Muscle of leg (tissue), 16 donors: ENCODE measurements at places on chromosomes 3 and 15. TPM values are rescaled to one million over a fixed set of nuclear protein-coding genes. Genes with fewer than 3 reads are reported as not detected.

GRCh38 chr3:3836845-3837244 lies 37.6 kb downstream of the LRRN1 start:
- no peak overlapping the region for H3K27ac ChIP-seq
- no peaks in the 10 kb centered on the region for H3K27me3 ChIP-seq
- H3K36me3 ChIP-seq: peaks cover 3% of the 10 kb centered on the region
- no peaks in the 10 kb centered on the region for H3K4me1 ChIP-seq
- no peak overlapping the region for H3K4me3 ChIP-seq
- no peak for DNase-seq

- no peak overlapping the region for H3K4me3 ChIP-seq
- peak overlapping the region; percentile 92 for H3K27ac ChIP-seq
- H3K27me3 ChIP-seq: no peaks in the 10 kb centered on the region
- peaks cover 31% of the 10 kb centered on the region for H3K4me1 ChIP-seq
- H3K36me3 ChIP-seq: no peaks in the 10 kb centered on the region
Observed at GRCh38 chr3:14852058-14852594, 33.4 kb downstream of the FGD5 start.

DNA sequence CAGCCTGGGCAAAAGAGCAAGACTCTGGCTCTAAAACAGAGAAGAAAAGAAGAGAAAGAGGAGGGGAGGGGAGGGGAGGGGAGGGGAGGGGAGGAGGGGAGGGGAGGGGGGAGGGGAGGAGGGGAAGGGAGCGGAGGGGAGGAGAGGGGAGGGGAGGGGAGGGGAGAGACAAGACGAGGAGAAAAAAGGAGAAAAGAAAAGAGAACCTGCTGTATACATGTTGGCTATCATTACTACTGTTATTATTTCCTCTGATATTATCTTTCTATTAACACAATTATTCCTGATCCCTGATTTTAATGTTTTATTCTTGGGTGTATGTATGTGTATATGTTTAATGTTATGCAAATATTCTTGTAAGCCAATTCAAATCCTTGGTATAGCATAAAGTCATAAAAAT lies 46.9 kb downstream of the PLD1 start:
- H3K27ac ChIP-seq: no peak overlapping the region
- H3K4me3 ChIP-seq: no peak overlapping the region
- no peak for DNase-seq
- H3K36me3 ChIP-seq: peaks cover 2% of the 10 kb centered on the region

Gene GPR171
- 0.04 TPM for total RNA-seq

DNA sequence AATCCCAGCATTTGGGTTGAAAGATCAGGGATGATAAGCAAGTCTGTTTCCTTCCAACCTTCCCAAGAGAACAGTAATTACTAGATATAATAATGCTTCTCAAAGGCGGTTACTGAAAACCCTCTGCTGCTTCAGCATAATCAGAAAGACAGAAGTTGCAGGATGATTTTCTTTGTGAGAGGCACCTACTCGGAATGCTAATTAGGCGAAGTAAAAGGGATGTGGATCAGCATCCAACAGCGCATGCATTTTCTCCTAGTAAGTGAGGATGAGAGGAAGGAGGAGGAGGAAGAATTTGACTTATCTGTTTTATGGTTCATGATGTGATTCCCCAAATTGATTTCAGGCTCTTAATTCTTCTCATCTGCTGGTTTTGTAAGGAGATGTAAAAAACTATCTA lies 118.0 kb downstream of the CACNA2D3 start:
- no peak overlapping the region for H3K4me3 ChIP-seq
- H3K27ac ChIP-seq: no peak overlapping the region
- no peaks in the 10 kb centered on the region for H3K36me3 ChIP-seq

- no peak overlapping the region for H3K4me3 ChIP-seq
- H3K27me3 ChIP-seq: peaks cover 3% of the 10 kb centered on the region
- H3K27ac ChIP-seq: no peak overlapping the region
- no peaks in the 10 kb centered on the region for H3K36me3 ChIP-seq
- no peaks in the 10 kb centered on the region for H3K4me1 ChIP-seq
Observed at GRCh38 chr15:79193103-79193502, 89.4 kb upstream of the ANKRD34C start.

Gene BBX
- total RNA-seq: 51.3 TPM

Gene C2CD4A
- under 0.01 TPM for total RNA-seq

- no peak for DNase-seq
- H3K4me1 ChIP-seq: peaks cover 14% of the 10 kb centered on the region
- H3K27ac ChIP-seq: no peak overlapping the region
- no peak overlapping the region for H3K4me3 ChIP-seq
- H3K36me3 ChIP-seq: no peaks in the 10 kb centered on the region
- H3K27me3 ChIP-seq: peaks cover 22% of the 10 kb centered on the region
Observed at GRCh38 chr3:194572944-194573491, 60.2 kb downstream of the TMEM44 start.

Gene GOLGA8J
- 0.09 TPM for total RNA-seq

DNA sequence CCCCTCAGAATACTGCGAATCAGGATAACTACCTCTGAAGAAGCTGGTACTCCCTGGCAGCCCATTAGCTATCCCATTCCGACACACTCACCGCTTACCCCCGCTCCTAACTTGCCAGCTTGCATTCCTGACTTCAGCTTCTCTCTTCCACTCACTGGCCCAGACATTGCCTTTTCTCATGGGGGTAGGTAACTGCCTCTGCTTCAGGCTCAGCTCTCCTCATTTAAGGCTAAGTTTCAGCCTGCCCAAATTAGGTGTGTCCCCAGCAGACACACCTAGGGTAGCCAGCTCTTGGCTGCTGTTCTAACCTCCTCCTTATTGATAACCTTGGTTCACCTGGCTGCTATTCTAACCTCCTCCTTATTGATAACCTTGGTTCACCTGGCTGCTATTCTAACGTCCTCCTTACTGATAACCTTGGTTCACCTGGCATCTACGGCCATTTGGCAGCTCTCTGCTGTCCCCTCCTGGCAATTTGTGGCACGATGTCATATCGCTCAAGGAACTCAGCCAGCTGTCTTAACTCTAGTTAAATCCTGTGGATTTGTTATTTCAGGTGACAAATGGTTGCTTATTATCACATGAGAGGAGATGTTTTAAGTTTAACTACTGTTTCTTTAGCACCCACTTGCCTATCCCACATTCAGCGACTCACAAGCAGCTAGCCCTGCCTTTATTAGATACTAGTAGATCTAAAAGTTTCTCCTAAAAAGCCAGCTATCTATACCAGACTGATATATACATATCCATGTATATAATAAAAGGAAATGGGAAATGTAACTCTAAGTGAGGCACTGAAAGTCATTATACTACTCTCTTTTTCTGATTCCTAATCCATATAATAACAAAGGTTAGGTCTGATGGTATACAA lies 106.5 kb upstream of the ACP3 start:
- no peaks in the 10 kb centered on the region for H3K4me1 ChIP-seq
- no peaks in the 10 kb centered on the region for H3K27me3 ChIP-seq
- DNase-seq: no peak
- H3K36me3 ChIP-seq: no peaks in the 10 kb centered on the region

- no peak for DNase-seq
- peak overlapping the region; percentile 85 for H3K27ac ChIP-seq
- peaks cover 61% of the 10 kb centered on the region for H3K4me1 ChIP-seq
- H3K27me3 ChIP-seq: no peaks in the 10 kb centered on the region
- no peaks in the 10 kb centered on the region for H3K36me3 ChIP-seq
- H3K4me3 ChIP-seq: no peak overlapping the region
Observed at GRCh38 chr15:48391950-48392349, 60.7 kb downstream of the DUT start.

- peak; percentile 33 for DNase-seq
- H3K27me3 ChIP-seq: no peaks in the 10 kb centered on the region
- H3K4me1 ChIP-seq: no peaks in the 10 kb centered on the region
- no peaks in the 10 kb centered on the region for H3K36me3 ChIP-seq
- no peak overlapping the region for H3K4me3 ChIP-seq
Observed at GRCh38 chr3:70273492-70273891, 38.9 kb downstream of the MDFIC2 start.

DNA sequence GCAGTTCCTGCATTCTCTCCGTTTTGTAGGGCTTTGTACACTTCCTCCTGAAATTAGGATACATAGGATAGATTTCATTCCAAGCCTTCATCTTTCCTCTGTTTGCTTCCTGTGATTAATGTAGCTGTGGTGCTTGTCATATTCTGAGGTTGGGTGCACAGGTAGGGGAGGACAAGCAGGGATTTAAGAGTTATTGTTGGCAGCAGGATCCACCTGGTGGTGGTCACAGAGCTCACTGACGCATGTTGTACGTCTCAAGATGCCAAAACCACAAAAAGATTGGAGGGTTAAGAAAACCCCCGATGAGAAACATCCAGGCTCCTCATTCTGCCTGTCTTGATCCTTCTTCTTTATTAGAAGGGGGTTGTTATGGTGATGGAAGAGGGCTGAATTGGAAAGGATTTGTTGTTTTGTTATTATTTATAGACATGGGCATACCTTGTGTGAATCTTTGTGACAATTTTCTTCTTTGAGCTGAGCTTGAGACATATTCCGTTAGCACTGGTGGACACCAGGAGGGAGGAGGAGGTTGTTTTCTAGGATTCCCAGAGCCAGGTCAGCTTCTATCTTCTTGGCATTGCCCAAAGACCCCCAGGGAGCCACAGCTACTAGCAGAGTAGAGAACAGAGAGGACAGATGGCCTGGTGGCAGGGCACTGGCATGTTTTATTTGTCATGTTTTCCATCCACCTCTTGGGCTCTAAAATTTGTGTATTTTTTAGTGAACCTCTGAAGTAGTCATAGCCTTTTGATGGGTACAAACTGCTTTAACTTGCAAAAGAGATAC lies 57.7 kb upstream of the LARS2 start:
- H3K27me3 ChIP-seq: peaks cover 25% of the 10 kb centered on the region
- H3K4me3 ChIP-seq: no peak overlapping the region
